Activated T-helper 1 cell treated with anti-CD3 and anti-CD28 coated beads, Interleukin-12 subunit alpha, Interleukin-12 subunit beta, Interleukin-2, Interleukin-4 antibody, amounts not matched to agents 30 ng/mL and 10 ng/mL and 1 ng/mL, durations not matched to agents 14 hours and 24 hours and 36 hours (primary cell): ENCODE measurements at places on chromosomes 5 and 9. TPM values are rescaled to one million over a fixed set of nuclear protein-coding genes. Genes with fewer than 3 reads are reported as not detected.

GRCh38 chr9:135939351-135940265, 21.6 kb downstream of the UBAC1 start:
- H3K36me3 ChIP-seq, result peaks cover 61% of the 10 kb centered on the region
- peak overlapping the region; percentile 32 for H3K4me3 ChIP-seq
- H3K27me3 ChIP-seq, result peaks cover 8% of the 10 kb centered on the region
- peaks cover 7% of the 10 kb centered on the region for H3K4me1 ChIP-seq
- peak overlapping the region; percentile 96 for H3K27ac ChIP-seq

DNA sequence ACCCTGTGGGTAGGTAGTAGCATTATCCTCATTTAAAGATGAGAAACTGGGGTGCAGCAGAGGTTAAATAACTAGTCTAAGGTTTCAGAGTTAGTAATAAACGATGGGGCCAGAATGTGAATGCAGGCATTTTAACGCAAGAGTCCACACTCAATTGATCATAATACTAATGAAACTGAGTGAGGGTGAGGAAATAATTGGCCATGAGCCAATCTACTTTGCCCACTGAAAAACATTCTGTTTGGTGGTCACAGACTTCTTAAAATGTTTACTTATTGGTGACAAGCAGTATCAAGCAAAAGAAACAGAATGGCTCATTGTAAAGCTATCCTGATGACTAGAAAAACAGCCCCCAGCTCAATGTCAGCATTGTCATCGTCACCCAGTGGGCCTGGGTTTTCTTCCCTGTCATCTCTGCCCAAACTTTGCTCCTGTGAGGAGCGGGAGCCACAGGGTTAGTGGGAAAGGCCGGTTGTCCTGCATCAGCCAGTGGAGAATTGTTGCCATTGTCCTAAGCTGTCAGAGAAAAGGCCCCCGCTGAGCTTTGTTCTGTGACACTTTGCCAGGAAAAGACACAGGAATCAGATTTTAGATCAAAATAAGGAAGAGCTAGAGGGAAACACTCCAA, 77.3 kb upstream of the MAN2A1 start:
- H3K4me1 ChIP-seq, result no peaks in the 10 kb centered on the region
- no peak overlapping the region for H3K4me3 ChIP-seq
- no peak overlapping the region for H3K27ac ChIP-seq
- peaks cover 1% of the 10 kb centered on the region for H3K36me3 ChIP-seq
- H3K27me3 ChIP-seq, result no peaks in the 10 kb centered on the region

DCTN4 gene
- 42.3 and 46.4 TPM in 2 replicates for total RNA-seq

ADAMTS12 gene
- not detected in 2 replicates for total RNA-seq

- H3K36me3 ChIP-seq, result no peaks in the 10 kb centered on the region
- no peak overlapping the region for H3K27ac ChIP-seq
- no peak for DNase-seq
- no peaks in the 10 kb centered on the region for H3K4me1 ChIP-seq
- H3K27me3 ChIP-seq, result peaks cover 15% of the 10 kb centered on the region
Observed at GRCh38 chr5:36337597-36337996, 35.9 kb upstream of the RANBP3L start.

- H3K36me3 ChIP-seq, result no peaks in the 10 kb centered on the region
- no peak overlapping the region for H3K27ac ChIP-seq
- no peak overlapping the region for H3K4me3 ChIP-seq
- H3K4me1 ChIP-seq, result no peaks in the 10 kb centered on the region
Observed at GRCh38 chr5:173707392-173707791, 90.9 kb upstream of the BOD1 start.

DNA sequence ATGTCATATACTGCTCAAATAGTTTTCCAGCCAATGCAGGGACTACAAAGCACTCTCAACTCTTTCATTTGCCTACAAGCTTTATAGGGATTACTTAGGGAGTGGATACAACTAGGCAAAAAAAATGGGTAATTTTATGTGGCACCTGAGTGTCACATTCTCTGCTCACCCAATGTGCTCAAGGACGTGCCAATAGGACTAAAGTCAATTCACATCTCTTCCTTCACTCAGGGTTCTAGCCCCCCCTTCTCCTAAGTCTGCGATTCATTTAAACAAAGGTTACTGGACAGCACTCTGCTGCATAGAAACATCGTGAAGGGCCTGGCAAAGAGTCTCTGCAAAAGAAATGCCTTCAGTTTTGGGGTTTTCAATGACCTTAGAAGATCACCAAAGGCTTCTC, 142.3 kb downstream of the TSSK1B start:
- H3K36me3 ChIP-seq, result peaks cover 3% of the 10 kb centered on the region
- no peak overlapping the region for H3K27ac ChIP-seq
- no peak for DNase-seq
- H3K27me3 ChIP-seq, result peaks cover 63% of the 10 kb centered on the region
- H3K4me1 ChIP-seq, result peaks cover 18% of the 10 kb centered on the region

GRCh38 chr9:128633057-128633456, 23.6 kb downstream of the DYNC2I2 start:
- H3K4me3 ChIP-seq, result no peak overlapping the region
- peaks cover 36% of the 10 kb centered on the region for H3K36me3 ChIP-seq
- no peak for DNase-seq
- H3K4me1 ChIP-seq, result no peaks in the 10 kb centered on the region
- no peaks in the 10 kb centered on the region for H3K27me3 ChIP-seq
- no peak overlapping the region for H3K27ac ChIP-seq

DNA sequence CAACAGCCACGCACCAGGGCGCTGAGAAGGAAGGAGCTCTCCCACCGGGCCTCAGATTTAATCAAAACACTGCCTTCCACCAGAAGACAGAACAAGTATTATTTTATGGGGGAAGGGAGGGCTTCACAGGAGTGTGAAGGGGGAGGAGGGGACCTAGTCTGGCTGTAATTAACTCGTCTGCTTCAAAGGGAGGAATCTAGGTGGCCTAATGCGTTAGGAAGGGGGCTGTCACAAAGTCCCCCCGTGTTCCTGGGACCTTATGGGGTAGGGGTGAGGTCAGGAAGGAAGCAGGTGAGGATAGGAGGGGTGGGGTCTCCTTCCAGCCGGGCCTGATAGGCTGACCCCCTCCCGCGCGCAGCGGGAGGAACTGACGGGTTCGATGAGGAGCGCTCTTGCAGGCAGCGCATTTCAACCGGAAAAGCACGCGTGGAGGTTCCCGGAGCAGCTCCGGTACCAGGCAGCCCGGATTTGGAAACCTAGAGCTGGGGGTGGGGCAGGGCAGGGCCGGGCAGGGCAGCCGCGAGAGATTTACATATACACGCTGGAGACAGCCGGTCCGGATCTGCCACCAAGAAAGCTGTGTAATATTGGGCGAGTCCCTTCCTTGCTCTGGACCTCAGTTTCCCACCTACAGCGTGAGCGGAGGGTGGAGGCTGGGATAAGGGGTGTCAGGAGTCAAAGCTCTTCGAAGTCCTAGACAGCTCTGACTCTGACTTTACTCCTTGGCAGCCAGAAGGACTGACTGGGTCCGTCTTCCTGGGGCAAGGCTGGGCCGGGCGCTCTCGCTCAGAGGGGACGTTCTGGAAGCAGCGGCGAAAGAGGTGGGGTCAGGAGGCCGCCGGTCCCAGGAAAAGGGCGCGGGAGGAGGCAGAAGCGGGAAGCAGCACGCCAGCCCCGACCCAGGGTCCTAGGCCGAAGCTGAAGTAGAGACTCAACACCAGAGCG, 1.8 kb downstream of the SHB start:
- peaks cover 23% of the 10 kb centered on the region for H3K4me1 ChIP-seq
- peak overlapping the region; percentile 56 for H3K27ac ChIP-seq
- H3K4me3 ChIP-seq, result peak overlapping the region; percentile 82
- peaks cover 36% of the 10 kb centered on the region for H3K27me3 ChIP-seq

GRCh38 chr5:148386041-148386440, 2.3 kb downstream of the FBXO38 start:
- peaks cover 68% of the 10 kb centered on the region for H3K4me1 ChIP-seq
- H3K27ac ChIP-seq, result no peak overlapping the region
- H3K36me3 ChIP-seq, result peaks cover 36% of the 10 kb centered on the region
- peak overlapping the region; percentile 94 for H3K4me3 ChIP-seq

DNA sequence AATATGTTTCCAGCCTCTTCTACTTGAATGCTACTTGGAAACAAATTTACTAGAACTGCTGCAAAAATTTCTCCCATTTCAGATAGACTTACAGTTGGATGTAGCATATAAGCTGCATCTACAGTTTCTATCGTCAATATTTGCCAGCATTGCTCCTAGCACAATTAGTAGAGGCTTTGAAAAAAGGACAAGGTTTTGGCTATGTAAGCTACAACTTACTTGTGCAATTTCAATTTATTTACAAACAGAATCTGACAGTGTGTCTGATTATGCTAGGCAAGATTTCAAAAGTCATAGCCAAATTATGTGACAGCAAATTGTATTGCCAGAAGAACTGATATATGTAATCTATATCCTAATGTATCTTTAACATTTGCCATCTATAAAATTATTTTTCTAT, 628.4 kb upstream of the FAM174A start:
- no peaks in the 10 kb centered on the region for H3K4me1 ChIP-seq
- H3K27ac ChIP-seq, result no peak overlapping the region
- H3K27me3 ChIP-seq, result no peaks in the 10 kb centered on the region
- no peaks in the 10 kb centered on the region for H3K36me3 ChIP-seq
- DNase-seq, result no peak
- no peak overlapping the region for H3K4me3 ChIP-seq

SLC6A19 gene
- total RNA-seq, result not detected in 2 replicates

DNA sequence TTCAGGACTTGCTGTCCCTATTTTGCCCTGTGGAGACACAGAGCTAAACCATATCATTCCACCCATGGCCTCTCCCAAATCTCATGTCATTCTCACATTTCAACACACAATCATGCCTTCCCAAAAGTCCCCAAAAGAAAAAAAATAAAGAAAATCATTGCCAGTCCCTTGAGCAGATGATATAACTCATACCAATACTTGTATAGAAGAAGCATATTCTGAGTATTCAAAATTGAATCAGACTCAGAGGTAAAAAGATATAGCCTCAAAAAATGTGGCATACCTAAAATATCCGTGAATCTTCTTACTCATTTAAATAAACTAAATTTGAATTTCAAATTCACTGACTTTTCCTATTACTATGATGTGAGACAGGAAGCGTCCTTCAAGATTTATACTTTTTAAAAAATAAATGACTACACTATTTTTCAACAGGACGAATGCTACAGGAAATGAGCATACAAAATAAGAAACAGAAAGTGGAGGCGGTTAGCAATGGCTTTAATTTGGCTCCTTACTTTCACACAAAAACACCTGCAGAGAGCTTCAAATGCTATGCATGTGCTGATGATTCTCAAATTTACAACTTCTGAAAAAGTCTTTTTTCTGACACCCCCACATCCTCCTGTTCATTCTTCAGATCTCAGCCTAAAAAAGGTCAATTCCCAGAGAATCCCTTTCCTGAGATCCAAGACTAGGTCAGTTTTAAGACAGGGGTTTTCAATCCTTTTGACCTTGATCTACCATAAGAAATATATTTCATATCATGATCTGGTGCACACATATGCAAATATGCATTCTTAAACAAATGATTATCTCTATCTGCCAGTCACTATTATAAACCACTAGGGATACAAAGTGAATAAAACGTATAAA, 39.6 kb upstream of the DMXL1 start:
- H3K27me3 ChIP-seq, result peaks cover 2% of the 10 kb centered on the region
- H3K36me3 ChIP-seq, result peaks cover 2% of the 10 kb centered on the region
- H3K4me1 ChIP-seq, result peaks cover 32% of the 10 kb centered on the region
- no peak for DNase-seq
